ENCODE measurements at places on chromosomes 11 and 22.
A peak's percentile ranks its signal among the peaks of the same experiment; 100 is the strongest.

DNA sequence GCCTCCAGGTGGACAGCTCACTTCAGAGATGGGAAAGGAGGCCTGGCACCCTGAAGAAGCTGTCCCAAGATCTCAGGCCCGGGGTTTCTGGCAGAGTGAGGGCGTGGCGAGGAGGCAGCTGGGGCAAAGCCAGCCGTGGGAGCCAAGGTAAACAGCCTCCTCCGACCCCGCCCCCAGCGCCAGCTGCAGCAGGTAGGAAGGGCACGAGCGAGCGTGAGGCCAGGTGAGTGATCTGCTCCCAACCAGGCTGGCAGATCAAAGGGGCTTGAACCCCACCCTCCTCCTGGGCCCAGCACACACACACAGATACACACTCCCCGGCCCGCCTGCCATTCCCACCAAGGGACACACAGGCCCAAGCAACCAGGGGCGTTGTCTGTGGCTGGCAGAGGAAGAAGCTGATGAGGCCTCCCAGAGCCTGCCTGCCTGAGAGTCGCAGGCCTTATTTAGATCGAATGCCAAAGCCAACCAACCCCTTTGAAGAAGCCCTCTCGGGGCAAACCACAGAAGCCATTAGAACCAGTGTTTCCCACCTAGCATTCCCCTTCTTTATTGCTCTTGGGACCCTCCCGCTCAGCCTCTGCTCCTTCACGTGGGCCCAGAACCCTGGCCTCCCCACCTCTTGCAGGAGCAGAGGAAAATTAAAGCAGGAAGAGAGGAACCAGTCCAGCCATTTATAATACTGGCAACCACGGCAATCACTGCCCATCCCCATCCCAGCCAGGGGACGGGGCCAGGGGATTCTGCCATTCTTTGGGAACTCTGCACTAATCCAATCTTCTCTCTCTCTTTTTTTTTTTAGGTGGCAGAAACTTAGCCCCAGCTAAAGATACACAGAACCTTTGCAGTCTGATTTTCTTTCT, 5.0 kb downstream of the PDGFB start:
- DNase-seq = peak; percentile 73

- DNase-seq = no peak
Measured at GRCh38 chr22:20011123-20011992, 5.3 kb downstream of the ARVCF start.

DNA sequence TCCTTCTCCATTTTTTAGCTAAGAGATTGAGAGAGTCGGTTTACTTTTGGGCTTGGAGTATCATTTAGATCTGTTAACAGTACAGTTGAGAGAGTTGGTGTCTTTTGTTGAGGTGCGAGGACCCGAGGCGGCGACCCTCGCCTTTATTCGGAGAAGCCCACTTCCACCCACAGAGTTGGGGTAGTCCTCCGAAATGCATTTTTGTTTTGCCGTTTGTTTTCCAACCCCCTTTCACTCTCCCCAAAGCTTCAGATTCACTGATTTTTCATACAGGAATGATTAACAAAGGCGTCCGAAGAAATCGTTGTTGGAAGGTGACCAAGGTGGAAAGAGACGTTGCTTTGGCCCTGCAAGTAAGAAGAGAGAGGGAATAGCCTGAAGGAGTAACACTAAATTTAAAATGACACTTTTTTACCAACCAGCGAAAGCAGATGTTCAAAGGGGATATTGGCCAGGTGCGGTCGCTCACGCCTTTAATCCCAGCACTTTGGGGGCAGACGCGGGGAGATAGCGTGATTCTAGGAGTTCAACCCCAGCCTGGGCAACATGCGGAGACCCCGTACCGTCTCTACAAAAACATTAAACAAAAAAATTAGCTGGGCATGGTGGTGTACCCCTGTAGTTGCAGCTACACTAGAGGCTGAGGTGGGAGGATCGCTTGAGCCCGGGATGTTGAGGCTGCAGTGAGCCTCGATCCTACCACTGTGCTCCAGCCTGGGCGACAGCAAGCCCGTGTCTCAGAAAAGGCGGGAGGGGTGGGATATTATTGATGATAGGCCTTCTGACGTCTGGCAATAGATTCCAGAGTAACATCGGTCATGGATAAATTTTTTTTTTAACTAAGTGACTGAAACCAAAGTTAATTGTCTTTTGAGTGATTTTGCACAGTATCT, 899 bp upstream of the RAB30 start:
- no peak for DNase-seq

DNA sequence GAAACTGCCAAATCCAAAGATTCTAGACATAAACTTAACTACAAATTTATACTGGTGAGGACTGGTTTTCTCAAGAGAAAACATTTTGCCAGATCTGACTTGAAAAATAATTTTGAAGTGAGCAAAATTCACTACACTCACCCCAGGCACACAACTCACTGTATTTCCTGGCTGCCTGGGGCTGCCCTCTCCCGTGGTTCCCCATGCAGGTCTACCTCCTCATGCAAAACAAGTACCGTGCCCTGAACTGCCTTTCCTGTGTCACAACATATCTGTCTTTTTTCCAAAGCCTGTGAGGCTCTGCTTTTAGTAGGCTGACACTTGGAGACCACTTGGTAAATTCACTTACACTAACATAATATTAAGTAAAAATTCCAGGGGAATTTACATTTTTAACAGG, 76.4 kb downstream of the LIF start:
- no peak for DNase-seq

DNA sequence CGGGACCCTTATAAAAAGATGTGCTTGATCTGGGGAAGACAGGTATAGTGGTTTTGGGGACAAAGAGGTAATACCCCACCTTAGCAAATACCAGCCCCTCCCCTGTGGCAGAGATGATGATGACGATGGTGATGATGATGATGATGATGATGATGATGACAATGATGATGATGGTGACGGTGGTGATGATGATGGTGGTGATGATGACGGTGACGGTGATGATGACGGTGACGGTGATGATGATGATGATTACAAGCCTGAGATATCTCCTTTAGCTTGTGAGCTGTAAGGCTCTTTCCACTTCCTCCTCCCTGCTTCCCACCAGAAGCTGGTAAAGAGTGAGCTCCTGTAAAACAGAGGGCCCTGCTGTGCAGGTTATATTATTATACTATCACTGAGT, 89.5 kb upstream of the TMEM45B start:
- no peak for DNase-seq

- DNase-seq = no peak
Measured at GRCh38 chr11:37973941-37974340, 1375.9 kb upstream of the RAG2 start.

- no peak for DNase-seq
Measured at GRCh38 chr11:112794331-112794846, 166.8 kb upstream of the NCAM1 start.

- DNase-seq = no peak
Measured at GRCh38 chr11:74434528-74434927, 32.8 kb downstream of the KCNE3 start.

- DNase-seq = peak; percentile 9
Measured at GRCh38 chr11:15826826-15827225, 529.5 kb downstream of the SOX6 start.

DNA sequence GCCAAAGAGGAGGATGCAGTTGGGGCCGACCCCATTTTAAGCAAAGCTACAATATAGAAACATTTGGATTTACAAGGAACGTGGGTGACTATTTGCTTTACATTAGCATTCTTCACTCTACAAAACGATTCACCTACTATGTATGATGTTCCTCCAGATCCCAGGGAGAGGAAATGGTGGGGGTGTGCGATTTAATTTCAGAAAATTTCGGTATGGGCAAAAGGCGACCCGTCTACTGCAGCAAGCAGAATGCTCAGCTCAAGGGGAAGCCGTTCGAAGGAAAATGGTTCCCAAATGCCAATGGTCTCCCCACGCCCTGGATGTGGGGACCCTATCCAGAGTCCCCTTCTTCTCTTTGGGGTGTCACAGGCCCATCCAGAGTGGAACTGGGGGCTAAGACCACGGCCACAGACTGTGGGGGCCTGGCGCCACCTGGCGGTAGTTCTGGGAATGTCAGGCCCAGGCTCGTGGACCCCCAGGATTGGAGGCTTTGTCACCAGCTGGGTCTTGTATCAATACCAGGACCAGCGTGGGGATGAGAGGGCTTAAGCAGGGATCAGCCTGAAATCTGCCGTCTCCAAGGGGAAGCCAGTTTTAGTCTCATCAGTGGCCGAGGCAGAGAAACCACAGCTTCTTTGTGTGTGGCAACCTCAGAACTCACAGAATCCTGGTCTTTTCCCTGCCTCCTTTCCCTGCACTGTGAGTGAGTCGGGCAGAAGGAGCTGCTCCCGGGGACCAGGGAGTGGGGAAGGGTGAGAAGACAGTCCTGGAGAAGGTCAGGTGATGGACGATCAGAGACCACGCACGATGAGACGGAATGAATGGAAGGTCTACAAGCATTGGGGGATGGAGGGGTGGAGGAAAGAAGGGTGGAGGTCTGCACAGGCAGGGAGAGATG, 8.4 kb downstream of the LRRC10B start:
- peak; percentile 21 for DNase-seq

GRCh38 chr22:41976070-41976901, 7.0 kb downstream of the SEPTIN3 start:
- peak; percentile 51 for DNase-seq

DNA sequence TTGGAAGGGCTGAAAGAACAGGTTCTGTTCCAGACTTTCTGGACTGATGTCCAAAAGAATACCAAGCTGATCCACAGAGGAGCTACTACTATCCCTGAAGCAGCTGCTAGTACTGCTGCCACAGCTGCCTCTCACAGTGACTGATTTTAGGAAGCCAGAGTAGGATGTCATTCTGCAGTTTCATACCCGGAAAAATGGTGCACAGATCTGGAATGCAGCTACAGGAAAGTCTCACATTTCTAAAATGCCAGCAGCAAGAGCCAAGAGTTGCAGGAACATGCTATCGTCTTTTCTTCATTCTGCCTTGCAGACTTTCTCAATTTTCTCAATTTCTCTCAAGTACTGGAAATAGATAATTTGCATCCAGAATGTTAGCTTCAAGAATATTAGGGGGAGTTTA, 19.4 kb upstream of the CCDC179 start:
- DNase-seq = no peak

GRCh38 chr11:96075532-96075959, 151.6 kb upstream of the MTMR2 start:
- DNase-seq = no peak

DNA sequence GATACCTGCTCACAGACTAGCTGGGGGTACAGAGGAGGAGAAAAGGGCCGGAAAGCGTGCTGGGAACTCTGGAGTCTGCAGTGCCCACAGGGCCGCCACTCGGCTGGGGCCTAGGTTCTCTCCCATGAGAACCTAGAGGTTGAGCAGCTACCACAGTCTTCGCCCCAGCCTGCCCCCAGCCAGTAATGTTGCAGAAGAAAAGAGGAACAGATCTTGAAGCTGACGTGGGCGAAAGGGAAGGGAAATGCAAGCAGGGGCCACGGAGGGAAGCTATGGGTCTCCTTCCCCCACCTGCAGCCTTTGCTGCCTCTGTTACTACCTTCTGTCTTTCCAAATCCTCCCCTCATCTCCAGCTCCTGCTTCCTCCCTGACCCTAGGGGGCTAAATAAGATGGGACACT, 28.8 kb upstream of the P2RY2 start:
- DNase-seq = no peak

DNA sequence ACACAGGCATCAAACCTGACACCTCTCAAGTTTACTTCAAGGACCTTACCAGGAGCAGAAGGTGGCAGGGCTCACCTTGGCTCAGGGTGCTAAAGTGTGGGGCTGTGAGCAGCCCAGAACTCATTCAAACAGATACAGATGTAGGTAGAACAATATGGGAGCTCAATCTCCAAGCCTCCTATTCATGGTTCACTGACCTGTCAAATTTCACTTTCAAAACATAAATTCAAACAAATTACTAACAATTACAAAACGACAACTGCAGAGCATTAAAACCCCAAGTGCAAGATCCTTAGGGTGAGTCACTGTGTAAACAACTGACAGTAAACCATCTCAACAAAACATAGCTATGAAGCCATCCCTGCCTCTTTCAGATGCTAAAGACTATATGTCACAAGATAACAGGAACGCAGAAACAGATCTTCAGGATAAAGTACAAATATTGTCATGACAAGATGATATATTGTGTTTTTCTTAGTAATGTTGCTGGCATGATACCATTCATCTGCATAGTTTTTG, 303.5 kb upstream of the ANO3 start:
- no peak for DNase-seq

Data from NCI-H146 (cell line).